ENCODE measurements at places on chromosomes 1 and 21. TPM values are rescaled to one million over a fixed set of nuclear protein-coding genes. Genes with fewer than 3 reads are reported as not detected.

DNA sequence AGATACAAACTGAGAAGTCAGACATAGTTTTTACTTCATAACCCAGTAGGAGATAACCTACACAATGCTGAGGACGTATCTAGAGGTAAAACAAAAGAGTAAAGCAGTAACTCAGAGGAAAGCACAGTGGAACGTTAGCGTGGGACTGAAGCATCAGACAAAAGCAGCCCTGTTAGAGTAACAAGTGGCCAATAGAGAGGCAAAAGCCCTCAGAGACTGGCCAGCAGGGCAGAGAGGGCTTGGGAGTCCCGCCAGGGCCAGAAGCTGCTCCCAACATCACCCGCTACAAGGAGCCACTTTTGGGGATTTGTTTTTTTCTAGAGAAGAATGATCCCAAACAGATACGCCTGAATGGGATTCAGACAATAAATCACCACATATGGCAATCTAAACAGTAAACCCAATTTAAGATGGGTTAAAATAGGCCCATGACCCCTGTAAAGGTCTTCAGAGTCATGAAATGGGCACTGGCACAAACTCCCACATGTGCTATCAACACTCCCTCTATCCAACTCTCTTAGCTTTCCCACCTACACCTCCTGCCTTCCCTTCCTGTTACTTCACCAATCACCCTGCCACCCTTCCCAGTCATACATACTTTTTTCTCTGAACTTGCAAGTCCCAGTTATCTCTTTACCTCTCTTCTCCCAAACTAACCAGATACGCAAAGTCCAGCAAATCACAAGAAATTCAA, 17.2 kb downstream of the TADA1 start:
- DNase-seq, result no peak

- no peak for DNase-seq
Observed at GRCh38 chr1:111183308-111184069, 17.0 kb downstream of the DENND2D start.

- peak; percentile 88 for DNase-seq
Observed at GRCh38 chr1:161153682-161154337, at the start of gene UFC1. UFC1 (plus strand) TSS chr1:161153978; CDS start chr1:161153998, 20 bp downstream.

DNA sequence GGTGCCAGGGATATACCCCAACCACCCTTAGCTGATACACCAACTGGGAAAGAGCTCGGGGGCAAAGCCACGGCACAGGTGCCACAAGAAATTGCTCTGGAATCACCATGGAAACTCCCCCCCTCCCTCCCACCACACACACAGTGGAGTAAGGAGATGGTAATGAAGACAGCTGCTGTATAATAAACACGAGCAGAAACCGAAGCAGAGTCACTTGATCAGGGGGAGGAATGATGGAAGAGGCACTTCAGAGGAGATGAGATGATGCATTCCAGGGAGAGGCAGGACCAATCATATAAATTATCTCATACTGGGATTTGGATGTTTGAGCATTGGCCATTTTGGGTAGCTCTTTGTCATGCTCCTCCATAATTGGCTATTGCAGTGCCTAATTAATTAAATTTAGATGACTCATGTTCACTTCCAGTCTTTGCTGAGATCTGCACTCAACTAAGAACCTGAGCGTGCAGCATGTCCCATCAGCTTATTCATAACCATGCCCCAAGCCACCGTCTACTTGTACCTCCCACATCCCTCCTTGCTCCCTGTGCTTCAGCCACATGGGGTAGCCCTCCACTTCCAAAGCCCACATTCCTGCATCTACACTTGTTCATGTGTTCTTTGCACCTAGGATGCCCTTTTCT, 189.5 kb downstream of the ZSCAN20 start:
- no peak for DNase-seq

- DNase-seq, result no peak
Observed at GRCh38 chr1:93415296-93415695, 32.6 kb upstream of the FNBP1L start.

DNA sequence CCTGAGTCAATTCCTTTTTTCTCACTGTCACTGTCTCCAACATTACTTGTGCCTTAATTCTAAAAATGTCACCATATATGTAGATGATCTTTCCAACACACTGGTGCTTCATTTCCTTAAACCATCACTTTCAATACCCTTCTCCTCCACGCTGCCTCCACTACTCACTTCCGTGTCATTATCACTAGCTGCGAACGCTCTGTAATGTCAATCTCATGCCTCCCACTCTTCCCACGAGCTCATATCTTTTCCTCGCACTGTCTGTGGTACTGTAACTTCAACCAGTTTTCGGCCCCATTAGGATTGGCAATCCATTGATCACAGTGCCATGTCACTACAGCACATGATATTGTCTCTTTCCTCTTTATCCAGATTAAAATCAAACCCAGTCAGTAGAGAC, 61.6 kb downstream of the PLD5 start:
- no peak for DNase-seq

BSND gene
- 0.23 TPM for total RNA-seq

SAMSN1 gene
- total RNA-seq, result 1.2 TPM

DNA sequence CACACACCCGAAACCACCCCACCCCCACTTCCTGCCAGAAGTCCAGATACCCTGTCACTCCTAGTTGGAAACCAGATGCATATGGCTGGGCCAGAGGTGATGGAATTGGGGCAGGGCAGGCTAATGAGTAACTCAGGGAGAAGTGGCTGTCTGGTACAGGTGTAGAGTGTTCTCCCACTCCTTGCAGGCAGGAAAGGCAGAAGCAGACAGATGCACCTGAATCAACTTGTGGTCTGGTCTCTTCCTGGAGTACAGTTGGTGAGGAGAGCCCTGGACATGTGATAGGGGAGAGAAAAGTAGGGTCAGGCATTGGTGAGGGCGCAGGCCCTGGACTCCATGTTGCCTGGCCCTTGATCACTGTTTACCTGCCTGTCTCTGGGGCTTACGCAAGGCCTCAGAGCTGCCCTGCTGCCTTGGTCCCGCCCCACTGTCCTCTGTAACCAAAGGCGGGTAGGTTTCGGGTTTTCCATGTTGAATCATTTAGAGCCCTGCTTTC, 2.5 kb downstream of the CGN start:
- peak; percentile 88 for DNase-seq
